ENCODE measurements at places on chromosomes 6 and 20. TPM values are rescaled to one million over a fixed set of nuclear protein-coding genes. Genes with fewer than 3 reads are reported as not detected.

SEMG1 gene
- not detected for total RNA-seq

SMLR1 gene
- total RNA-seq: not detected

CDH22 gene
- not detected for total RNA-seq

SRF gene
- total RNA-seq: 43.8 TPM

SOX18 gene
- 0.21 TPM for total RNA-seq

TBC1D32 gene
- 11.4 TPM for total RNA-seq

LY6G5C gene
- 5.5 TPM for total RNA-seq

HLA-DOB gene
- 15.6 TPM for total RNA-seq

SRSF6 gene
- total RNA-seq: 141 TPM

SLC26A8 gene
- total RNA-seq: not detected

BPIFA1 gene
- not detected for total RNA-seq

DPPA5 gene
- not detected for total RNA-seq

- no peak for DNase-seq
Measured at GRCh38 chr20:60512443-60512842, 554.2 kb downstream of the CDH26 start.

- no peak for DNase-seq
Measured at GRCh38 chr6:134316733-134317431, 1.0 kb downstream of the SGK1 start.

- DNase-seq: no peak
Measured at GRCh38 chr6:145086197-145086596, 649.1 kb downstream of the EPM2A start.

DNA sequence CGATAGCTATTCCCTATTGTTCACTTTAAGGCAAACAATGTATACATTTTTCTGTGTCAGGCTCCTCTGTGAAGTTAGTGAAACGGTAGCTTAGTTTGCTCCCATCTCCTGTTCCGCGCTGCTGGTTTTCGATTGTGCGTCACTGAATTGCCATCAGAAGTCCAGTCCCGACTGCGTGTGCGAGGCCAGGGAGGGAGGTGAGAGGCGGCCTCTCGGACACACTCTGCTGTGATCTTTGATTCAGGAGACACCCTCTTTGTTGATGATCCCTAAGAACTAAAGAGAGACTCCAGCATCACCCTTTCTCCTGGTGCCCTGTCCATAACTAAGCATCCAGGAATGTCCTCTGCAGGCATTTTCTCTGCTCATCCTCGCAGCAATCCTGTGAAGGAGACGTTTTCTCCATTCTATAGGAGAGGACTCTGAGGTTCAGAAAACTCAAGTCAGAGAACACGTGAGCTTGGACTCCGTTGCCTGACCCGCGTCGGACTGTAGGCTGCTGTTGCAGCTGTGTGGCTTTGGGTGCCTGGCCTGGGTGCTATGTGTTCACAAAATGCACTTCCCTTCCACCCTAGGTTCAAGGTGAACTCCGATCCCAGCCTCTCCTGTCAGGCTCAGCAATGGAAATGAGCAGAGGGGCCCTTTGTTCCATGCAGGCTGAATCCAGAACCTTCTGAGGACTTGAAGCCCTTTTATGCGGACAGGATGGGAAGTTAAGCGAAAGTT is 24.1 kb upstream of the UNC93A start:
- DNase-seq: no peak

- no peak for DNase-seq
Measured at GRCh38 chr6:39282774-39283173, 31.4 kb downstream of the KCNK17 start.

GRCh38 chr20:64145458-64146300 is 18.6 kb upstream of the MYT1 start:
- peak; percentile 28 for DNase-seq

GRCh38 chr6:121439475-121439874 is 4.0 kb downstream of the GJA1 start:
- DNase-seq: no peak

GRCh38 chr6:82381278-82381677 is 17.7 kb downstream of the TPBG start:
- no peak for DNase-seq

- no peak for DNase-seq
Measured at GRCh38 chr20:10577648-10578047, 96.2 kb downstream of the JAG1 start.

- no peak for DNase-seq
Measured at GRCh38 chr6:99393366-99393697, 663 bp downstream of the COQ3 start.

DNA sequence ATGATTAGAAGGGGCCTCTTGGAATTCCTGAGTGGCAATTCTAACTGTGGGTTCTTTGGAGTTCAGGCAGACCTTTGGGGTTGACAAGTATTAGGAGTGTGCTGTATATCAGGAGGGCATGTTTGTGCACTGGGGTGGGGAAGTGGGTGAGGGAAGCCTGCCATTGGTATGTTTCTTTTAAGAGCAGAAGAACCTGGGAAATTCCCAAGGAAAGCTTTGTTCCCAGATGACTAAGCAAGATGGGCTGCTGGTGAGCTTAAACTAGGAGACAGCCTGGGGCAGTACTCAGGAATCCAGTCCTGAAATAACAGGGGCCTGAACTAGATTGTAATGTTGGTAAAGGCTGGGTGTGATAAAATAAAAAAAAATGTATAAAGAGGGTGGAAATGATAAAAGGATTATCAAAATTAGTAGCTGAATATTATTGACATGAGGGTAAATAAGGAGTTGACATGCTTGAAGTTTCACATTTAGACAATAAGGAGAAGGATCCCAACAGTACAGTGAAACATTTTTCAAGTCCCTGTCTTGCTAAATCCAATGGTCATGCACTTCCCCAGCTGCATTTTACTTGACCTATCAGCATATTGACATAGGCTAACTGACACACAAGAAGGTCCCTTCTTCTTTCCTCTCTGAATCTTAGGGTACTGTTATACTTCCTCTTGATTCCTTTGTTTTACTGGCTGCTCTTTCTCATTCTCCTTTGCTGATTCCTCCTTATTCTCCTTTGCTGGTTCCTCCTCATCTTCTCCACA is 18.4 kb upstream of the IFNGR1 start:
- no peak for DNase-seq

DNA sequence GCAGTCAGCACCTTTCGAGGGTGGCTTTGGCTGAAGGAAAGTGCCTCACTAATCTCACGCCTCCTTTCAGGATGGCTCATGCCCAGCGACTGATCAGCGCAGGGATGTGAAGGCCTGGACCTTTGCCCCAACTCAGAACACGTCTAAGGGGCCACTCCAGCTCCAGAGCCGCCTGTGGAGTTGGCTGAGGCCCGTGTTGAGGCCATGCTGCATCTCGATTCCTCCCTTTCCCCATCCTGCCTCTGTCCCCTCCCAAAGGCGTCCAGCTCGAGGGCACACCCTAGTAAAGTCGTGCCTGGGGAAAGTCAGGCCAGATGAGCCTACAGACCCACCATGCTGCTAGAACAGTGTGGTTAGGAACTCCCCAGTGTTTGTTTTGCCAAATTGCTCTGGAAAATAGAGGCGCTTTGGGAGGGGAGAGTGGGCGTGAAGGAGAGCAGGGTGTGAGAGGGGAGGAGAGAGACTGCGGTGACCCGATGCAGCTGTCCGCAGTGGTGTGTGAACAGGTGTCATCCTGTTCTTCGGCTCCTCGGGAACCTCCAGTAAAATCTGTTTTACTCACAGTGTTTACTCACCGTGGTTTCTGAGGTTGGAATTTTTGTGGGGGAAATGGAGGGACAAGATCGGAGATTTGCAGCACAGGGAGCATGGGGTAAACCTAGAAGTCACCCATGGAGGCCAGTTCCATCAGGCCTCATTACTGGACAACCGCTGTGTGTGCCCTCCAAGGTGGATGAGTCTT is 85.0 kb upstream of the PMEPA1 start:
- no peak for DNase-seq

DNA sequence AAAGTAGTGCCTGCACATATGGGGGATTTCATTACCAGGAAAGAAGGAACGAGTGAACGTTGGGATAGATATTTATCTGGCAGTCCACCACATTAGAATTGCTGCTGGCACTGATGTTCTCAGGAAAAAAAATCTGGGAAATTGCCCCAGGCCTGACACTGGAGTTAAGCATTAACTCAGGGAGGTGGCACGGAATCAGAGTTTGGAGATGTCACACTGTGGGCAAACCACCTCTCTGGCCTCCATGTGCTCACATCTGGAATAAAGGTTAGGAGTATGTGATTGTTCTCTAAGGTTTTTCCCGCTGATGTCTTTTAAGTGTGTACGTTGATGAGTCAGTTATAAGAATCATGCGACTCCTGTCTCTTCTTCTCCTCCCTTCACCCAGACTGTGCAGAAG is 7.9 kb downstream of the TGM3 start:
- DNase-seq: no peak

DNA sequence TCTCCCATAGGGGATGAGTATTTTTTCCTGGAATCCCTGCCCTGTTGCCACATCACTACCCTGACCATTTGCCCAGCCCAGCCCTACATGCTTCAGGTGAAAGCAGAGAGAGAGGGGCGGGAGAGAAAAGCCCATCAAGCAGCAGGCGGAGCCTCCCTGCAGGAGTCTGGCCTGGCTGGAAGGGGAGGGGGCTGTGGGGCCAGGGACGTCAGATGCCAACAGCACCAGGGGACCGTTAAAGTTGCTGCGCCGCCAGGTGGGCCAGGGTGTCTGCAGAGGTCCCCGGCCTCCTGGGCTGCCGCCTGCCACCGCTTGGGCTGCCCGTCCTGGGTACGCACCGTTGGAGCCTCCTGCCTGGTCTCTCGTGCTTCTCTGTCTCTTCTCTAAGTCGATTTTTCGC is 757 bp upstream of the R3HDML start:
- no peak for DNase-seq

DNA sequence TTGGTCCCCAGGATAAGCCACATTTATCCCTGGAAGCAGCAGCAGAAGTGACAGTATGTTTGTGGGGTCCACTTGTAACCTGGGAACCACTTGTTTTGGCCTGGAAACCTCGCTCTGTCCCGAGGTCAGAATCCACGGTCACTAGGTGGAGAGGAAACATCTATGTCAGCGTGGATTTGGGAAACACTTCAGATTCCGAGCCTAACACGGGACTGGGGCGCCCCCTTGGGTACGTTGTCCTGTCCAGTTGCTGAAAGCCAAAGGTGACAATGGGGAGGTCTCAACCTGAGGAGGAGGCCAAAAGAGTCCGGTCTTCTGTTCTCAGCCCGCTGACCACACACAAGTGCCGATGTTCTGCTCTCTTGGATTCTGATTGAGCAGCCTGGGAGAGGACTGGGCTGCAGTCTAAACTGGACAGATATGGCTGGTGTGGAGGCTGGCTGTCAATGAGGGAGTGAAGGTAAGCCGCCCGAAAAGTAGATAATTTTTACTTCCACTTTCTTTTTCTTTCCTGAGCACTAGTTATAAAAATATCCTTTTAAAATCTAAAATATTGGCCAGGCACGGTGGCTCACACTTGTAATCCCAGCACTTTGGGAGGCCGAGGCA is 4.9 kb upstream of the ZFP57 start:
- no peak for DNase-seq

GRCh38 chr6:52983159-52983848 is 11.8 kb downstream of the GSTA4 start:
- DNase-seq: no peak

- no peak for DNase-seq
Measured at GRCh38 chr20:24866008-24866407, 83.1 kb upstream of the CST7 start.

DNA sequence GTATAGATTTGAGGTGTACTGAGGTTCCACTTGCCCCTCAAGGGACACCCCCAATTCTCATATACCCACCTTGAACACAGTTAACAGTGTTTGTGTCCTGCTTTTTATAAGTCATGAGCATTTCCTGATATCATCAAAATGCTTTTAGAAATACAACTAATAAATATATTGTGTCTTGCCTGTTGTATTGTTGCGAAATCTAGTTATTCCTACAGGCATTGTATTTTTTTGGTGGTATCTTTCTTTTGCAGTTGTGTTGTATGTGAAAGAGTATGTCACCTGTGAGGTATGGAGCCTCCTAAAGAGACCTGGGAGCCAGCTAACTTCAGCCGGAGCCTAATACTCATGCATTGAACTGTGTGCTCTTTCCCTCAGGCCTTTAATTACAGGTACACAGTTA is 40.7 kb downstream of the CDYL start:
- no peak for DNase-seq

DNA sequence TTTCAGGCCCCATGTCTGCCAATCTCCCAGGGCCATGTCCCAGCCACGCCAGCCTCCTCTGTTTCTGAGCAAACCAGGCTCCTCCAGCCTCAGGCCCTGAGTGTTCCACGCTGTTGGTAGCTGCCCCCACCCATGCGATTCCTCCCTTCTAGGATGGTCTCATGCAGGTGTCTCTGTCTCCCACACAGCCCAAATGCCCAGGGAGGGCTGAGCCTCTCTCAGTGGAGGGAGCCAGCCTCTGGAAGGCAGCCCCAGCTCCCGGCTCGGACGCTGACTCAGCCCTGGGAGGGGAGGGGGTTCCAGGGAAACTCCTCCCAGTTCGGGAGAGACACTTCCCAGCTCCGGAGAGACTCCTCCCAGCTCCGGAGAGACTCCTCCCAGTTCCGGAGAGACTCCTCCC is 122.9 kb upstream of the AFDN start:
- DNase-seq: no peak

DNA sequence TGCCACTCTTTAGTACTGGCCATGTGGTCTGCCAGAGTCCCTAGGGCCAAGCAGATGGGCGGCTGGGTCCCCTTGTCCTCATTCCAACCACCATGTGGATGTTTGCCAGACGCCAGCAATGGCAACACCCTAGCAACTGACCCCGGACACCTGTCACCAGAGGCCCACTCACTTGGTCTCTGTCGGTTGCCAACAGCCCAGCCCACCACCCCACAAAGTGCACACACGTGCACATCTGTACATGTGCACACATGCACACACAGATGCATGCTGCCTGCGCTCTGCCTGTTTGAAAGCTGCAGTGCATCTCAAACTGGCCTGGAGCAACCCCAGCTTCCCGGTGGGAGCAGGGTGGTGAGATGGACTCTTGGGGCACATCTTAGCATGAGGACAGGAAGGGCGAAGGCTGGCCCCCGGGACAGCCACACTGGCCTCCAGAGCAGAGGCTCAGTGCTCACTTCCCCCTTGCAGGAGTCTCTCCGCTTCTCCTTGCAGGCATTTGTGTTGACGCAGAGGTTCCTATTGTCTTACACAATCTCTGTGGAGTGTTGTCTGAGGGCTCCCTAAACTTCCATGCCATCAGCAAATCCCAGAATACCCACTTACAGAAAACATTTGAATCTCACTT is 54.0 kb downstream of the PSMG4 start:
- no peak for DNase-seq

- no peak for DNase-seq
Measured at GRCh38 chr6:92887871-92888270, 531.5 kb downstream of the EPHA7 start.

DNA sequence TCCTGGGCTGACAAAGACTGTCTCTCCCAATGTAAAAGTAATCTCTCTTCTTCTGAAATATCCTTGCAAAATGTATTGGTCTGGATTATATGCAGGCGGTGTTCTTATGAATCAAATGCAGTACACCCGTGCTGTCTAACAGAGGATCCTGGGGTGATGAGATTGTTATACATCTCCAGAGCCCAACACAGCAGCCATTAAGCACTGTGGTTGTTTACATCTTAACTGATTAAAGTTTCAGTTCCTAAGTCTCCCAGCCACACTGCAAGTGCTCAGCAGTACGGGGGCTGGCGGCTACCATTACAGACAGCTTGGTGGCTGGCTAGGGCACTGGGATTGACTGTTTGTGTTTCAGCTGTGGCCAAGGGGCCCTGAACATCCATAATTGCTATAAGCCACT is 7.0 kb downstream of the UNC93A start:
- DNase-seq: no peak

- no peak for DNase-seq
Measured at GRCh38 chr6:141313986-141314385, 818.7 kb upstream of the GJE1 start.

- no peak for DNase-seq
Measured at GRCh38 chr6:149515494-149515893, 30.3 kb downstream of the PPIL4 start.
